Stimulated activated CD4-positive, alpha-beta T cell treated with anti-CD3 and anti-CD28 coated beads, Interleukin-4, amount 100 ng/mL, for 48 hours (primary cell): ENCODE measurements at places on chromosomes 7 and 10.

DNA sequence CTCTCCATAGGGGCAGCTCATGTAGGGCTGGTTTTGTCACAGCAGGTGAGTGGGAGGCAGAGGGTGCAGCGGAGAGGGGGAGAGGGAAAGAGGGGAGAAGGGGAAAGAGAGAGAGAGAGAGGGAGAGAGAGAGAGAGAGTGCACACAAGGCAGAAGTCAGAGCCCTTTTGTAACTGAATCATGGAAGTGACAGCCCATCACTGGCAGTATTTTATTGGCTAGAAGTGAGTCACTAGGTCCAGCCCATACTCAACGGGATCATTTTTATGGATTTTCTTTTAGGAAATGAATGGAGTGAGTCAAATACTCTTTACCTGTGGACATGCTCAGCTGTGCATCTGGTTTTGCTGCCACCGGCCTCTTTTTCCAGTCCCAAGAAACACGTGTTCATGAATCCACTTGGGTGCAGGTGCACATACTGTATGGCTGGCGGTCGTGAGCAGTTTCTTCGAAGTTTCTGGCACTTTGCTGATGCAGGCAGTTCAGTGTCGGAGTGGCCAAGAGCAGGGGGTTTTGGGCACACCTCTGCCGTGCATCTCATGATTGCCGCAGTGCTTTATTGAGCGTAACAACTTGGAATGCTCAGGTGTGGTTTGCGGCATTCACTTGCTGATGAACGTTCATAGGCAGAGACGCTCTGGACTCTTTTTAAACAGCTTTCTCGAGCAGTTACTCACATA, 40.3 kb downstream of the DOCK1 start:
- DNase-seq, result no peak

DNA sequence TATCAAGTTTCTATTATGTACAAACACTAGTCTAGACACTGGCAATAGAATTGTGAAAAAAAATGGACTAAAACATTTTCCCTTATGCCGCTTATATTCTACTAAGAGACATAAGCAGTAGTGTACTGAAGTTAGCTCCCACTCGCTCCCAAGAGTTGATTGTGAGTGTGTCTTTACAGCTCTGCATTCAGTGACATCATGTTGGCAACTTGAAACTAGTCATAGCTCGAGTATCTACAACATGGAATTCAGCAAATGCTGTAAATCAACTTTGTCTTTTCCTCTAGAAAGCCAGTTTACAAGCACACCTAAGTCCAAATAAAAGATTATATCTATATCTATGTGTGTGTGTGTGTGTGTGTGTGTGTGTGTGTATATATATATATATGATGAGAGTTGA, 58.8 kb upstream of the MAGI2 start:
- DNase-seq, result no peak

- DNase-seq, result no peak
These were observed 263.4 kb downstream of the CDC14C start for GRCh38 chr7:49187543-49188268.

DNA sequence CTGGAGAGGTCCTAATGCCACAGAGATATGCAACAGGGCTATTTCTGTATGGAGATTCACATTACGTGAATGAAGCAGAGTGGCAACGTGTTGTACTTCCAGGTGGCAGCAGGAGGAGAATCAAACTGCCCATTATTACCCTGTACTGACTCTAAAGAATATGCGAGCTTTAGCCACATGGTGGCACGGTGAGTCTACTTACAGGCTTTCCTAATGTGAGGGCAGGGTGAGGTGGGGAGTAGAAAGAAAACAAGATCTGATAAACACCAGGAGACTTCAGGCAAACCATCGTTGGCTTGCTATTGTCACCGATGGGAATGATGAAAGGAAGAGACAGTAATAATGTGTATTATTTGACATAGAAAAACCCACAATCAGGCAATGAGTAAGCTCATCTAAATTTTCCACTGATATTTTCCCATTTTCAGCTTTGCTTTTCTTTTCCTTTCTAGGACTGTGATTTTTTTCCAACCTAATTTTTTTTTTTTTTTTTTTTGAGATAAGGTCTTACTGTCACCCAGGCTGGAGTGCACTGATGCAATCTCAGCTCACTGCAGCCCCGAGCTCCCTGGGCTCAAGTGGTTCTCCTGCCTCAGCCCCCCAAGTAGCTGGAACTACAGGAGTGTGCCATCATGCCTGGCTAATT, 164.3 kb downstream of the BTAF1 start:
- DNase-seq, result no peak

DNA sequence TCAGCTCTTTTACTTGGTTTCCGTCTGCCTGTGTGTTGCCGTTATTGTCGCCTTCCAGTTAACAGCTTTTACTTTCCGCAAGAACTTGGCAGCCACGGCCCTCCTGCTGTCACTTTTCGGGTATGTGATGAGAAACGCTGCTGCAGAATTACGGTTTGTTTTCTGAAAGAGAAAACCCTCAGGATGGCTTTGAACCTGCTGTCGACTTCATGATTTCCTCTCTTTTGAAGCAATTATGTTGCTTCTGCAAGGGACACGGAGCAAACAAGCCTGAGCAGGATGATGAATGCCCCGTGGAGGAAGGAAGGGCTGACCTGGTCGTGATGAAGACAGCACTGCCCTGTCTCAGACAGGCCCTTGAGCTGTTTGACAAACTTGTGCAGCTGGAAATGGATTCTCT, 339.8 kb downstream of the ABCA13 start:
- no peak for DNase-seq

- DNase-seq, result no peak
These were observed 81.3 kb downstream of the GRID1 start for GRCh38 chr10:86285136-86285790.

- DNase-seq, result no peak
These were observed 35.8 kb downstream of the GPER1 start for GRCh38 chr7:1123715-1124114.

DNA sequence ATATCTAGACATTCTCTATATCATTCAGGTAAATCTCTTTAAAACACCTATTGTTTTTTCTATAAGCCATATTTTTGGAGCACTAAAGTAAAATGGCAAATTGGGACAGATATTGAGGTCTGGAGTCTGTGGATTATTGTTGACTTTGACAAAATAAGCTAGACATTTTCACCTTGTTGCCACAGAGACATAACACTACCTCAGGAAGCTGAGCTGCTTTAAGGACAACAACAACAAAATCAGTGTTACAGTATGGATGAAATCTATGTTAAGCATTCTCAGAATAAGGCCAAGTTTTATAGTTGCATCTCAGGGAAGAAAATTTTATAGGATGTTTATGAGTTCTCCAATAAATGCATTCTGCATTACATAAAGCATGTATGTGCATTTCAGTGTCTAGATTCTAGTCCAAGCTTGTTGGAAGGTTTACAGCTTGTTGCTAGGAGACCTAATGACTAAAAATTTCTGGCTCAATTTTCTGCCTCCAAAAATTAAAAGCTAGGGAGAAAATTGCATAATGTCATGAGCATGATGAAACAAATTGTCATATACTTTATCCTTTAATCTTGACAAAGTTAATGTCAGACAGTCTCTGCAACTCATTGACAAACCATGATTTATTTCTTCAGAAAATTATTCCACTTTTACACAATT, 18.3 kb downstream of the LIPM start:
- no peak for DNase-seq

GRCh38 chr7:1087465-1087814, 473 bp upstream of the GPER1 start:
- no peak for DNase-seq

- no peak for DNase-seq
These were observed 330.6 kb downstream of the GRID1 start for GRCh38 chr10:86035791-86036543.

GRCh38 chr10:17820943-17821342, 11.8 kb downstream of the MRC1 start:
- no peak for DNase-seq

GRCh38 chr7:20064181-20064970, 152.8 kb downstream of the MACC1 start:
- DNase-seq, result no peak

DNA sequence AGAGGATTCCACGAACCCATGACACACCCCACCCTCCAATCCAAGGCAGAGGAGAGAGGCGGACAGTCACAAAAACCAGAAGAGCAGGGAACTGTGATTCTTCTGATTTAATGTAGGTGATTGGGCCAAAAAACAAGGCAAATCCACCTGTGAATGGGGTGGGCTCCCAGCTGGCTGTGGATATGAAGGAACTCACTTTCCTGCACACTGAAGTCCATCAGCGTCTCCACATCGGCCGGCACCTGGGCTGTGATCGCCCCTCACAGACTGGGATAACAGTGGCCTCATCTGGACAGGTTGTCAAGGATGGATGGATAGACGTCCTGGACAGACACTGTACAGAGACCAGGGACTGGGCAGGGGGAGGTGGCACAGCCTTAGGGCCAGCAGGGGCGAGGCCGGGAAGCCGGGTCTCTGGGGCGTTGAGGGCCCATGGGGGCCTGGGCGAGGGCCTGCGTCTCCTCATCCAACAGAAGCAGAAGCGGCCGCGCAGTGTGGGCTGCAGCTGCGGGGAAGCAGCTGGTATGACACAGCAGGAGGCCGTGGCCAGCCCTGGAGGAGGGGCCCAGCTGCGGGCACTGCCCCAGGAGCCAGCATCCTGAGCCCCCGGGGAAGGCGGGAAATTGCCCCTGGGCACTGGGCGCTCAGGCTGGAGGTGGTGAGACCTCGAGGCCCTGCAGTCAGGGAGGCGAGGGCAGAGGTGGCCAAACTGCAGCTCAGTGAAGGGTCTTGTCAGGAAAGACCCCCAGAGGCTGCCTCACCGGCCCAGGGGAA, 54.2 kb downstream of the DIP2C start:
- no peak for DNase-seq

GRCh38 chr7:137848095-137848494, 1.3 kb upstream of the DGKI start:
- no peak for DNase-seq

DNA sequence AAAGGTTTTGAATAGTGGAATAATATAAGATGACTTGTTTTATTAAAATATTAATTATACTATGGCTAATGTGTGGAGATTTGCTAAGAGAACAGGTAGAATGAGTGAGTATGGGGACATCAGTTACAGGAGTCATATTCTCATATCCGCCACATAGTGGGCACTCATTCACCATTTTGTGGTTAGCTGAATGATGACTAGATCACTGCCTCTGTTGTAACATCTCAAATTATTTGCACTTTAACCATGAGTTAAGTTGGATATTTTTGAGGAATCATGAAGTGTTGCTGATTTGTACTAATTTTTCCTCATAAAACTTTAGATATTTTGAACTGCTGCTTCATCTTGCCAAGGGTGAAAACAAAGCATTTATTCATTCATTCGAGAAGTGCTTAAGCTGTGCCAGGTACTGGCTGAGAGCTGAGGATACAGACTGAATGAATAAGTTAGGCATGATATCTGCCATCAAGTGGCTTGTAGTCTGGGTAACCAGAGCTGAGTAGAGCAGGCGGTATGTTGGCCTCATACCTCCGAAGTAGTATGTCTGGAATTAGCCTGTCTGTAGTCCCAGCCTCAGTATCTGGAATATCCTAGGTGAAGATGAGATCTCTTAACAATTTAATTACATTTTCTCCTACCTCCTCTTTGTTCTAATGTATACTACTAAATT, 100.5 kb downstream of the ZEB1 start:
- DNase-seq, result no peak

DNA sequence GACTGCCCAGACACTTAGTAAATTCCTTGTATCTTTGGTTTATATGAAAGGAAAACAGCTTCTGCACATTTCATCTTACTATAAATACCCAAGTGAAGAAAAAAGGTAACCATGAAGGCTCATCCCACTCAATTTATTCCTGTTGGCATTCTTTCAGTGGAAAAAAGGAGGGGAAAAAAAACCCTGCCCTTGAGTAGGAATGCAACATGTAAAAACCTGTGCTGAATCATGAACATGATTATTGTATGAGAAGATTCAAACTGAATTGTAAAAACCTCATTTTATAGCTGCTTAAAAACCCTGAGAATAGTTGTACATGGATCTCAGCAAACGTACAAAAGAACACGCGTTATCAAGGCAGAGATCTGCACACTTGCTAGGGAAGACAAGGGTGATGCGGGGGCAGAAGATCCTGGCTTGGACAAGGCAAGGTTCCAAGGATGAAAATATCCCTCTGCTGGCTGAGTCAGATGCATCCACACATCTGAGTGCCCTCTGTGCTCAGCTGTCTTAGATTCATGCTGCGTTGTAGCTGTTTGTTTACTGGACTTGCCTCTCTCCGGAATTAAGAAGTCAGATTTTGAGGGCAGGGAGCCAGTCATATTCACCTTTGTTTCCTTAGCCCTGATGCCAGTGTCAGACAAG, 658.2 kb downstream of the PARD3 start:
- no peak for DNase-seq

GRCh38 chr7:23888958-23889357, 178.9 kb downstream of the STK31 start:
- DNase-seq, result no peak

- no peak for DNase-seq
These were observed 411.9 kb downstream of the THSD7A start for GRCh38 chr7:11420049-11420448.

- DNase-seq, result no peak
These were observed 125.3 kb downstream of the INSYN2A start for GRCh38 chr10:127071126-127071525.

GRCh38 chr10:58996866-58997265, 179.6 kb upstream of the PHYHIPL start:
- no peak for DNase-seq

DNA sequence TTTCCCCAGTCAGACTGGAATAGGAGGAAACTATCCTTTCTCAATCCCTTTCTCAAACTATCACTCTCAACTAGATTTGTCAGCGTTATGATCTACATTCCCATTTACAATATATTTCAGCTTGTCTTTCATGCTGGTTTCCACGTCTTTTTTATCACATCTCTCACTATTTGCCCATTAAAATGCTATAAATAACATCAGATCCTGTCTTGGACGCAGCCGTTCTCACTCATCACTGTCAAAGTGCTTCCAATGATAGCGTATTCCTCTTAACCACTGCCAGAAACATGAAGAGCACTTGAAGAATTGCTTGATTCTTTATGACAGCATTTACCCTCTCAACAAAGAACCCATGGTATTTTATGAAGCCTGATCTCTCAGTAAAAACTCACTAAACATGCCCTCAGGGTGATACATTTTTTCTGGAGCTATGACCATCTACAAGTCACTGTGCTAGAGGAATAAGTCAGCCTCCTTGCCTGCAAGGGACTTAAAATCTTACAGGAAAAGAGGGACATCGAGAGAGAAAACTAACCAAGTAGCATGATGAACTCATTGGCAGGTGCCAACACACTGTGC, 205.6 kb upstream of the PFKP start:
- no peak for DNase-seq

DNA sequence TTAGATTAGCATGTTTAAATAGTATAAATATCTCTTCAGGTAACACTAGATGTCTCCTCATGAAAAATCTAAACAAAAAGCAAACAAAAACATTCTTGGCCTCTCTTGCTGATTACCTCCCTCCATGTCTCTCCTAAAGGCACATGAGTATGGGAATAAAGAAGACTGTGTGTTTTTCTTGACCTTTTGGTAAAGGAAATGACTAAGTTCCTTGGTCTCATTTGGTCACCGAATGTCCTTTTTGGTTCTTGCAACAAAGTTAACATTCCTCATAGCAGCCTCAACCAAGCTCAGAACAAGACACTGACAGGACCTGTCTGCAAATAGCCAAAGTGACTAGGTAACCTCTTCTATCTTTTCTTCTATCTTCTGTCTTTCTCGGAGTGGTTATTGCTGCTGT, 35.5 kb downstream of the POM121L12 start:
- no peak for DNase-seq
